Right lung (tissue), 10 donors: ENCODE measurements at places on chromosomes 12 and 14. TPM values are rescaled to one million over a fixed set of nuclear protein-coding genes. Genes with fewer than 3 reads are reported as not detected.

Gene PRPH
- polyA plus RNA-seq = 1.3 TPM

Gene CHURC1
- polyA plus RNA-seq = 64.2 TPM

Gene HOXC11
- not detected for polyA plus RNA-seq

Gene SLC5A8
- polyA plus RNA-seq = not detected

Gene MANSC4
- polyA plus RNA-seq = 0.29 TPM

Gene MRPS35
- polyA plus RNA-seq = 50.1 TPM

Gene HCAR2
- polyA plus RNA-seq = 0.17 TPM

Gene EML1
- 43.9 TPM for polyA plus RNA-seq

Gene C12orf50
- 0.38 TPM for polyA plus RNA-seq

Gene ENDOU
- 0.33 TPM for polyA plus RNA-seq

Gene AJUBA
- 46.9 TPM for polyA plus RNA-seq

Gene SIRT4
- 3.2 TPM for polyA plus RNA-seq

Gene PRIM1
- polyA plus RNA-seq = 16.5 TPM

Gene LAG3
- polyA plus RNA-seq = 1.7 TPM

Gene MMP17
- 2.4 TPM for polyA plus RNA-seq

GRCh38 chr14:44385906-44386305 is 121.2 kb downstream of the FSCB start:
- no peak for DNase-seq

DNA sequence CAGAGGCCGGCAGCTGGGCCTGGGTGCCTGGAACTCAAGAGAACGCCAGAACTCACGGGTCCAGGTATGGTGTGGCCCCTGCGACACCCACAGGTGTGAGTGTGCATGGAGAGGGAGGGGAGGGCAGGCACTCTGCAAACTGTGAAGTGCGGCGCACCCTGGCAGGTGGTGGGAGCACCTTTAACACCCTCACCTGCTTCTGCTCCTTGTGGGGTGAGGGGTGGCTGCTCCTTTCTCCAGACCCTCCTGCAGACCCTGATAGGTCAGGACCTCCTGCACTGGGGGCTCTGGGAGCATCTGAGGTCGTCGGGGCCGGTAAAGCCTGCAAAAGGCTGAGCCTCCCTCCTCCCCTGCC is 324.7 kb upstream of the SFSWAP start:
- no peak for DNase-seq

- DNase-seq = no peak
These were observed 416.2 kb downstream of the EGLN3 start for GRCh38 chr14:33534632-33535031.

GRCh38 chr12:72197790-72198189 is 74.4 kb upstream of the TRHDE start:
- no peak for DNase-seq

DNA sequence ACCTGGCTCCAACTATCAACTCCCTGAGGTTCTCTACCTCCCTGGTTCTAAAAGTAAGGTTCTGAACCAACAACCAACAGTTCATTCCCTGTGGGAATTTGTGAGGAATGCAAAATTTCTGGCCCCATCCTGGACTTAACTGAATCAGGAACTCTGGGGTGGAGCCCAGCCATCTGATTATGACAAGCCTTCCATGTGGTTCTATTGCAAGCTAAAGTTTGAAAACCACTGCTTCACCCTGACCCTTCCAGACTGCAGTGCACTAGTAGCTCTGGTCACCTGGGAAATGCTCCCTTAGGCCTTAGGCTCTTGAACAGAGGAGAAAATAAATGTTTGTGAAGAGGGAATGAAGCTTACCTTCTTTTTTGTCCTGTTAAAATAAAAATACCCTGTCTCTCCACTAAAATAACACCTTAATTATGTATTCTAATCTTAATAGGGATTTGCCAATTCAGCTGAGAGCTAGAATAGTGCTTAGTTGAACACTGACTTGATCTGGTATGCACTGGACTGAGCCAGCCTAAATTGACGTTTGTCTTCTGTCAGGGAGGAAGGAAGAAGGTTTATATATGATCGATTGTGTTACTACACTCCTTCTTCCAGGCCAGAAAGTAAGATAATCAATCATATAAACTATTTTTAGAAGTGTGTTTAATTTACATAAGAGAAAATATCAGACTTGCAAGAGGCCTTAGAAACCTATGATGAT is 39.1 kb upstream of the DDHD1 start:
- DNase-seq = no peak

- no peak for DNase-seq
These were observed 105.0 kb upstream of the METAP2 start for GRCh38 chr12:95368931-95369330.

GRCh38 chr14:35399083-35399937 is 5.2 kb downstream of the NFKBIA start:
- no peak for DNase-seq

- no peak for DNase-seq
These were observed 4.3 kb downstream of the PLEKHG6 start for GRCh38 chr12:6314776-6315175.

DNA sequence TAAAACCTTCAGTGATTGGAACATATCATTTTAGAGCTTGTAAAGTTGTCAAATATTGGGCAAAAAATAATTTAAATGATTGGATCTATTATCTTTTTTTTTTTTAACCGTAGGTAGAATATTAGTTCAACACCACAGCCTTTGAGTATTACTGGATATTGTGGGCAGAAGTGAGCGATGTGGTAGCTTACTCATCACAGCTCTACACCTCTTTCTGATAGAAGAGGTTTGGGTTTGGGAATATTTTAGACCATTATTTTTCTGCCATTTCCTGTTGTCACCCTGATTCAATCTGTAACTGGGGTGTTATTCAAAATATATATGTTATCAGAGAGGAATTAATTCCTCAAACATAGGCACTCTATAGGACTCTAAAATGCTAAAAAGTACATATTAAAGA is 34.8 kb upstream of the SLC38A2 start:
- no peak for DNase-seq

GRCh38 chr14:22231018-22231417 is 358.0 kb downstream of the DAD1 start:
- DNase-seq = no peak

- DNase-seq = no peak
These were observed 795.2 kb downstream of the SLC16A7 start for GRCh38 chr12:60391051-60391450.

DNA sequence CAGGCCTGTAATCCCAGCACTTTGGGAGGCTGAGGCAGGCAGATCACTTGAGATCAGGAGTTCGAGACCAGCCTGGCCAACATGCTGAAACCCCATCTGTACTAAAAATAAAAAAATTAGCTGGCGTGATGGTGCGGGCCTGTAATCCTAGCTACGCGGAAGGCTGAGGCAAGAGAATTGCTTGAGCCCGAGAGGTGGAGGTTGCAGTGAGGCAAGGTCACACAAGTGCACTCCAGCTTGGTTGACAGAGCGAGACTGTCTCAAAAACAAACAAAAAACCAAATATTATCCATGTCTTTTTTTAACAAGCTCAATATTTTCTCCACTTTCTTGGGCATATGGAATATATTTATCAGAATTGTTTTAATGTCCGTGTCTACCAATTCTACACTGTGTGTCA is 89.6 kb downstream of the LMNTD1 start:
- no peak for DNase-seq

GRCh38 chr14:100275214-100275613 is 31.0 kb downstream of the SLC25A29 start:
- DNase-seq = no peak

GRCh38 chr12:63916561-63917476 is 72.3 kb downstream of the SRGAP1 start:
- DNase-seq = no peak

- DNase-seq = peak; percentile 88
These were observed 155.5 kb downstream of the ZFP36L1 start for GRCh38 chr14:68637106-68638021.

GRCh38 chr12:88834226-88834625 is 254.0 kb upstream of the KITLG start:
- DNase-seq = no peak

DNA sequence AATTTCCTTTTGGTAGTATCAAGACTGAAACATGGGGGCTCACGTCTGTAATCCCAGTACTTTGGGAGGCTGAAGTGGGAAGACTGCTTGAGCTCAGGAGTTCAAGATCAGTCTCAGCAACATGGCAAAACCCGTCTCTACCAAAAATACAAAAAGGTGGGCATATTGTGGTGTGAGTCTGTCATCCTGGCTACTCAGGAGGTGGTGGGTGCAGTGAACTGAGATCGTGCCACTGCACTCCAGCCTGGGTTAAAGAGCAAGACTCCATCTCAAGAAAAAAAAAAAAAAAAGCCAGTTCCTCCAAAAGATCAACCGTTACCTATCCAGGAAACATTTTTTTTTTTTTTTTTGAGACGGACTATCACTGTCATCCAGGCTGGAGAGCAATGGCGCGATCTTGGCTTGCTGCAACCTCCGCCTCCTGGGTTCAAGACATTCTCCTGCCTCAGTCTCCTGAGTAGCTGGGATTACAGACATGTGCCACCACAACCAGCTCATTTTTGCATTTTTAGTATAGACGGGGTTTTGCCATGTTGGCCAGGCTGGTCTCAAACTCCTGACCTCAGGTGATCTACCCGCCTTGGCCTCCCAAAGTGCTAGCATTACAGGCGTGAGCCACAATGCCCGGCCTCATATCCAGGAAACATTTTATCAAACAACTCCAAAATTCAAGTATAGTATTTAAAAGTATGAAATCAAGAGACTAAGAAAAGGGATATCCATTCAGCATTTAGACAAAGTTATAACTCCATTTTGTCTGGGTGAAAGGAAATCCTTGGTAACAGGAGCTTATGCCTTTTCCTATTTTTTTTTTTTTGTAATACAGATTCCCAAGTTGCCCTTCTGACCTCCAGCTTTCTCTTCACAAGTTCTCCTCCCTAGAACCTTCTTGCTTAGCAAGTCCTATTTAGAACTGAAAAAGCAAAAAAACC is 3.4 kb downstream of the ACIN1 start:
- DNase-seq = no peak

GRCh38 chr12:131573631-131574394 is 137.1 kb upstream of the SFSWAP start:
- DNase-seq = no peak

DNA sequence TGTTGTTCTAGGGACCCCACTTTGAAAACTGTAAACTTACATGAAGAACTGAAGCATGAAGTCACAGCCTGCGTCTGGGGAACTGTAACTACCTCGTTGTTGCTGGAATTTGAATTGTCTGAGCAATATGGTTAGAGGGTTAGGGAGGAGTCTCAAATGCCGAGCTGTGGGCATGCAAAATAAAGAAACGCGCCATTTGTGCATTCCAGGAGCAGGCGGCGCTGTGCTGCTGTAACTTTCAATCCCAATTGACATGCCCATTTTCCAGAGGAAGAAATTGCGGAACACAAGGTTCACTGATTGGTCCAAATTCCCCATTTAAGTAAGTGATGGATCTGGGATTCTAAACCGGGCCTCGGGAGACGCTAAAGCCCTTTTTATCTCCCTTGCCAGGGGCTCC is 61.3 kb downstream of the ZNF664 start:
- no peak for DNase-seq

- DNase-seq = no peak
These were observed 58.7 kb downstream of the KTN1 start for GRCh38 chr14:55638665-55639064.

GRCh38 chr12:58678753-58679152 is 241.6 kb downstream of the LRIG3 start:
- DNase-seq = no peak

DNA sequence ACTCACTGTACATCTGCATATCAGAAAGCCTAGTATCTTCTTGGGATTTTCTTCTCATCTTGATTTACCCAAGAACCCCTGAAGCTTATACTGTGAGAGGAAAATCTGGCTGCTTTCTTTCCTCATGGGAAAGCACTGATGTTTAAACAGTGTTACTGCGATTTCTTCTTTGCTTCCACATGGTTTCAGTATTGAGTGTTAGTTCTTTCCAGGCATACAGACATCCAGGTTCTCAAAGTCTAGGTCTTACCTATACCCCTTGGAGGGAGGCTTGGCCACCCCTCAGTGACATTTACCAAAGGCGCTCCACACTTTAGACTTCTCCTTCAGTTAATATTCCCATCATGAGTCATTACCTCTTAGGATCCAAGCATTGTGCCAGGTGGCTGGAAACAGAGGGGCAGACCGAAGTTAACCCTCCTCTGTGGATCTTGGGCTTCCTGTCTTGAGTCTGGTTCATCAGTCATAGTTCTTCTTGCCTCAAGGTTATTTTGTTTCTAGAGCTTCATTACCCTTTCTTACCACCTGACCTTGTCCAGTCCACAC is 79.1 kb downstream of the TMEM117 start:
- no peak for DNase-seq

GRCh38 chr14:89033756-89034155 is 209.3 kb downstream of the TTC8 start:
- DNase-seq = no peak

DNA sequence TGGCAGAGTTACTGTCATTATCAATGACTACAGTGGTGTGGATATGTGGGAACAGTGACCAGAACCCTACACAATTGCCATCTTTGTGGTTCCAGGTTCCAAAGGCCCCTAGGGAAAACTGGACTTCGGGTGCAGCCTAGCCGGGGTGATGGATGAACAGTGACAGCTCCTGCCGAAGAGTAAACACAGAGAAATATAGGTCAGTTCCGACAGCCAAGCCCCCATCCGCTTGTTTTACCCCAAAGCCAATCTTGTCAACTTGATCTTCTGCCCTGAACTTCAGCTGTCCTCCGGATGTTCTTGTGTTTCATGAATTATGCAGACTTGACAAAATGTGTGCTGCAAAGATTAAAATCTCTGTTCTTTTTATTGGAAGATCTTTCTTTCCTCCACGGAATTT is 200.4 kb upstream of the SRRM4 start:
- no peak for DNase-seq

DNA sequence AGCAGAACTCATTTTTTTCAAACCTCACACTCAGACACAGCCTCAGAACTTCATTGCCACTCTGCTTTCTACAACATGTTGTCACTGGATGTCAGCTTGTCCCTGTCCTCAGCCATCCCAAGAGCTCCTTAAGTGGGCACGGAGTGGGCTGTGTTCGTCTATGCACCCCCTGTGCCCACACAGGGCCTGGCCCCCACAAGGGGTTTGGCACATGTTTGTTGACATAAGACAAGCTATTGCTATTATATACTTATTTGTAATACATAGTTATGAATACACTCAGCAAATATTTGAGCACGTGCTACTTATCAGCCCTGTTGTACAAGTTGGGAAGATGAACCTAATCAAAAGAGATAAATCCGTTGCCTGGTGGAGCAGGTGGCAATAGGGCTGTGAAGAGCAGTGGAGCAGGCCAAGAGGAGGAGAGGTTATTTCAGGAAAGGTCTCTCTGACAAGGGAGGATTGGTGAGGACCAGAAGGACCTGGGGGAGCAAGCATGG is 4.3 kb upstream of the BDKRB1 start:
- no peak for DNase-seq

GRCh38 chr12:96878704-96879103 is 28.4 kb upstream of the NEDD1 start:
- DNase-seq = no peak

GRCh38 chr14:72801381-72801812 is 92.5 kb downstream of the DPF3 start:
- no peak for DNase-seq

- DNase-seq = no peak
These were observed 31.5 kb downstream of the COA8 start for GRCh38 chr14:103594265-103594664.

DNA sequence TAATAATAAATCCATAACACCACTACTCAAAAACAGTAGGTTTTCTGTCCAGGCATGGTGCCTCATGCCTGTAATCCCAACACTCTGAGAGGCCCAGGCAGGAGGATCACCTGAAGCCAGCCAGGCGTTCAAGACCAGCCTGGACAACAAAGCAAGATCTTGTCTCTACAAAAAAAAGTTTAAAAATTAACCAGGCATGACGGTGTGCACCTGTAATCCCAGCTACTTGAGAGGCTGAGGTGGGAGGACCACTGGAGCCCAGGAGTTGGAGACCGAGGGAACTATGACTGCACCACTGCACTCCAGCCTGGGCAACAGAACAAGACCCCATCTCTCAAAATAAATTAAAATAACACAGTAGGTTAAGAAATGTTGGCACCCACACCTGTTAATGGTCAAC is 44.5 kb upstream of the AP4S1 start:
- no peak for DNase-seq
